ENCODE measurements at places on chromosomes 5 and 9.
A peak's percentile ranks its signal among the peaks of the same experiment; 100 is the strongest.

GRCh38 chr9:117938086-117938485, 233.9 kb downstream of the TLR4 start:
- DNase-seq = peak; percentile 5

DNA sequence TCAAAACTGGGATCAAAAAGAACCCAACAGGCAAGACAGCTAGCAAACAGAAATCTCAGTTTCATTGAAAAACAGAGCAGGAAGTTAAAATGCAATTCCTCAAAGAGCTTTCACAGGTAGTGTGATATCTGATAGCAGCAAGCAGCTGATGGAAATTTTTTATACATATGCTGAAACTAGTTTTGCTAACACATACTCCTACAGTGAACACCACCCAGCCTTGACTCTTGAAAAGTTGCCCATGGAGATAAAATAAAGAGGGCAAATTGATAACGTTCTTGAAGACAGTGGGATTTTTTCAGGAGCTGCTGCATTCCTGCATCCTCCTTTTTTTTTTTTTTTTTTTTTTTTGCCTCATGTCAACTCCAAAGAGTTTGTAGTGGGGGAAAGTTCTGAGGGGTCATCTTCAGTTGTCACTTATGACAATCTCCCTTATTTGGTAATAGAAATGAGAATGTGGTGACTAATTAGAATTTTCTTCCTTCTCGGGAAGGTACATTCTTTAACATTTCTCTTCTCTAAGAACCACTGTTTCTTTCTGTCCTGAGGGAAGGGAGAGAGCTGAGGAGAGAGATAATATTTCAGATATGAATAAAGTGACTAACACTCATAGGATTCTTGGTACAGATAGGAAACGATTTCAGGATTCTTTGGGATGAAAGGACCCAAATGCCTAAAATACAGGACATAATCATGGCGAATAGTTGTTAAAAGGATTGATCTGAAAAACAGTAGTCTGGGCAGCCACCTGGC, 24.6 kb downstream of the SH3RF2 start:
- peak; percentile 72 for DNase-seq

- no peak for DNase-seq
These were observed 22.4 kb downstream of the EFCAB9 start for GRCh38 chr5:172216345-172216744.

DNA sequence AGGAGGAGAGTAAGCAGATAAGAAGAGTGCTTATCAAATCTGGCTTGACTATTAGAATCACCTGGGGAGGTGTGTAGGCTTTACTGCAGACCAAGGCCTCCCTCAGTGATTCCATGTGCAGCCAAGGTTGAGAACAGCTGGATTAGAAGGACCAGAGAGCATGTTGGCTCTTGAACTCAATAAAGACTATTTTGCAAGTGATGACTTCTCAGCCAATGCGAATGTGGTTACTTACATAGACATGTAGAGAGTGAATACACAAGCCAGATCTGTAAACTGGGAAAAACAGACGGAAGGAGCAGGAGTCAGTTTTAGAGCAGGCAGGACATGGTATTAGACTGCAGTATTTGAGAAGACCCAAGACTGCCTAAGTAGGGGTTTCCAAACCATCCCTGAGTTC, 48.5 kb downstream of the MAMDC2 start:
- DNase-seq = no peak

- DNase-seq = peak; percentile 11
These were observed 583.6 kb downstream of the TMEM38B start for GRCh38 chr9:106277966-106278365.

DNA sequence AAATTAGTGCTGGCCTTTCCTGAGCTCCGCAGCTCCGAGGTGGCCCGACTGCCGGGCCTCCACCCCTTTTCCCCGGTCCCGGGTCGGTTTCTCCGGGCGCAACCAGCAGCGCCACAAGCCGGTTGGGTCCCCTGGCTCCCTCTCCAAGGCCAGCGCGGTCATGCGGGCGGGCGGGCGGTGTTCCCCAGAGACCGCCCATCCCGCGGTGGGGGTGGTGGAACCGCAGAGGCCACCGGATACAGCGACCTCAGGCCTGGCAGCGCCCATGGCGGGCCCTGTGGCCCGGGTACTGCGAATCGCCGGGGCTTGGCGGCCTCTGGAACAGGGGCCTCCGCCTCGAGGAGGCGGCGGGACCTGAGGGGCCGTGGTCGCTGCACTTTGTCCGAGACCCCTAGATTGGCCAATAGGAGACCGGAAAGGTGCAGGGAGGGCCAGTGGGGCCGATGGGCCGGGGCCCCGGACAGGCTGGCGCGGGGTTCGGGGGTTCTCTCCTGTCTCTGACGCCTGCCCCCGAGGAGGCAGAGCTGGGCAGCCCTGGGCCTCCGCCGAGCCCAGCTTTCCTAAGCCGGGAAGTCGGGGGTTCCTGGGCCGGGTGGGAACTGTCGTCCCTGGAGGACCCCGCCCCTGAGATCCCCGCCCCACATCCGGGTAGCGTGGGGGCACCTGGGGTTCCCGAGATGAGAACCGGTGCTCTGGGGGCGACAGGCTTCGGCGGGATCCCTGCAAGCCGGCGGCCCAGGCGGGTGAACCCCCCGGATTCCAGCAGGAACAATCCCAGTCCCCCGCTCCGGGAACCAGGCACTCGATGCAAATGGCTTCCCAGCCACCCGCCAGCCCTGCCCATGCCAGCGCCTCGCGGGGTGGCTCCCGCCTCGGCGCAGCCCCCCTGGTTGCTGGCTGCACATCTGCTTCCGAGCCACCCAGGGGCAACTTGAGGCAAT, 293.9 kb downstream of the ZSWIM6 start:
- DNase-seq = peak; percentile 72

DNA sequence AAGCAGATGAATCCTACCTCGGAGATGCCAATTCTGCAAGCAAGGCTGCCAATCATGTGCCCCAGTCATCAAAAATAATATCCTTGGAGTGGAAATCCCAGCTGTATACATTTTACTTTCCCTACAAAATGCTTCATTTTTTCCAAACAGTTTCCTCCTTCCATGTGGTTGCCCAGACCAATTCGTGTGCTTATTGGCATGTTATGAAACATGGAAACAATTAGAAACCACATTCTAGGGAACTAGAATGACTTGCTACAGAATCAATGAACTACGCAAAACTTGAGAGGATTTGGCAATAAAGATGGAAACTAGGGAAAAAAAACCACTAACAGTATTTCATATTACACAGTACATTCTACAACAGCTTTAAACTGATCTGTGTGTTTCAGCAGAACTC, 584.5 kb upstream of the DMAC1 start:
- no peak for DNase-seq

- no peak for DNase-seq
These were observed 10.0 kb upstream of the ZNF483 start for GRCh38 chr9:111514967-111515366.

- DNase-seq = peak; percentile 22
These were observed 42.4 kb upstream of the SMIM32 start for GRCh38 chr5:136235321-136235720.

DNA sequence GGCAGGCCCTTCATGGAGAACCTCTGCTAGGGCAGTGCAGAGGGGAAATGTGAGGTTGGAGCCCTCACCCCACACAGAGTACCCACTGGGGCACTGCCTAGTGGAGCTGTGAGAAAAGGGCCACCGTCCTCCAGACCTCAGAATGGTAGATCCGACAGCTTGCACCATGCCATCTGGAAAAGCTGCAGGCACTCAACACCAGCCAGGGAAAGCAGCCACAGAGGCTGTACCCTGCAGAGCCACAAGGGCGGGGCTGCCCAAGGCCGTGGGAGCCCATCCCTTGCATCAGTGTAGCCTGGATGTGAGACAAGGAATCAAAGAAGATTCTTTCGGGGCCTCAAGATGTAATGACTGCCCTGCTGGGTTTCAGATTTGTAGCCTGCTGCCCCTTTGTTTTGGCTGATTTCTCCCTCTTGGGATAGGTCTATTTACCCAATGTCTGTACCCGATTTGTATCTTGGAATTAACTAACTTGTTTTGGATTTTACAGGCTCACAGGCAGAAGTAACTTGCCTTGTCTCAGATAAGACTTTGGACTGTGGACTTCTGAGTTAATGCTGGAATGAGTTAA, 16.6 kb upstream of the ZDHHC11 start:
- DNase-seq = no peak

- DNase-seq = no peak
These were observed 6.5 kb upstream of the FAM78A start for GRCh38 chr9:131282688-131283422.

DNA sequence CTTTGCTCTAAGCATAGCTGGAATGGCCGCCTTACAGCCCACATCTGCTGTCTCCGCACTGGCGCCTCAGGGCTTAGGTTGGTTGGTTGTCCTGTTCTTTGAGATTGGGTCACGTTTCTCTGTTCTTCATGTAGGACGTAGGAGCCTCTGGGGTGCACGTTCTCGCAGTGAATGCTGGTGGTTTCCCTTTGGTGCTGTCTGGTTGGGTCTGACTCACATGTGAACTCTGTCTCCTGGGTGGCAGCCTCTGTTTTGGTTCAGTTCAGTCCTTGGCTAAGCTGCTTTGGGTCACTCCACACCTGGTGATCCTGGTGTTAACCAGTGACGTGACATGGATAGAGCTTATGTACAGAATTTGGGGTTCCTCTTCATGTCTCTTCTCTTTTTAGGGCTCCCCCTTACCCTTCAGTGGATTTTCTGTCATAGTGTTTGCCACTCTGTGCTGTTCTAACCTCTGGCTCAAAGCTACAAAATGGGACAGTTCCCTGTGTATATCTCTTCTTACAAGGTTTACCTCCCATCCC, 12.6 kb upstream of the LPCAT1 start:
- DNase-seq = peak; percentile 29

DNA sequence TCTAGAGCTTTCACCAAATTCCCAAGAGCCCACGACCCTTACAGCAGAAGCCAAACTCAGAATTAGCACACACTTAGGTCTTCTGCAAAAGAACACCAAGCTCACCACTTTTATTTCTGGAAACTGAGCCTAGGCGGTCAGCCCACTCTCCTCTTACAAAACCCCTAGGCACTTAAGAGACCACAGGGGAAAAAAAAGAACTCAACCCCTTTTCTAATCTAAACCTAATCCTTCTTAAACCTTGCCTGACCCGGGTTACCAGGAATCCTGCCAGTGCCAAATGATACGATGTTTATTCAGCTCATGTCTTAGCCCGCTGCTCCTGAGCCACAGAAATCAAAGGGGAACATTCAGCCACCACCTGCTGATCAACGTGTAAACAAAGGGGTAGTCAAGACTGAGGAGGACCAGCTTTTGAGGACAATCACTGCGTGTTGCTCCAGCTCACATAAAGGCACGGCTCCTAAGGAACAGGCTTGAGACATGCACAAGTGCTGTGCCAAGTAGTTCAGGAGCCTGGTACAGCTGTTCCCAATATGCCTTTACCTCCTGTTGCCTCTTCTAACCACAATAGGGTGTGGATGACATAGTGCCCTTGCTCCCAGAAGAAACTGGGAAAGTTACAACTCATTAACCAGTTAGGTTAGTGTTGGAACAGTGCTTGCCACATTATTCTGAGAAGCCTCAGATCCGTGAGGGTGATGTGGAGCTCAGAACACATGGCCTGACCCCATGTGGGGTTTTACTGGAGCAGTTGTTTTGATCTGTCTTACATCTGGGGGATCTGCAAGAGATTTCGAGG, 49.3 kb downstream of the ZFAND5 start:
- peak; percentile 9 for DNase-seq

DNA sequence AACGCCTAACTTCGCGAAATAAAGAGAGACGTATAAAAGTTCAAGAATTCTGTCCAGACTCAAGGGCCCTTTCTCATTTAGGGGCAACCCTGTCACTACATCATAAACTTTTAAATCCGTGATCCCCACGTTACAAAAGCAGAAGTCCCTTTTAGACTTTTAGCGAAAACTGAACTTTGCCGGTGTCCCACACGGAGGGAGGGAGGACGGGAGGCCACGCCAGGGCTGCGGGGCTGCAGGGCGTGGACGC, 515 bp upstream of the F2R start:
- DNase-seq = no peak

DNA sequence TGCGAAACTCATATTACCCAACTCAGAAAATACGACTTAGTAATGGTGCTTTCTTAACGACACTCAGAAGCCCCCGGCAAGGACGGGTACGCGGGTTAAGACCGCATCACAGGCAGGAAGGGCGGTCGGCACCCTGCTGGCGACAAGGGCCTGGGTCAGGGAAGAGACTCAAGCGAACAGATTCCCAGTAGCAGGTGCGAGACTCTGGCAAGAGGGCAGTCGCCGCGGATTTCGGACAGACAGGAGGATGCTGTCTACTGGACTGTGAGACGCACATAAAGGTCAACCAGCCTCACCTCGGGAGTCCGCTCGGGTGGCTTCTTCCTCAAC, 398 bp downstream of the RAPGEF6 start:
- DNase-seq = peak; percentile 69

GRCh38 chr5:153429761-153430380, 60.6 kb upstream of the GRIA1 start:
- no peak for DNase-seq

DNA sequence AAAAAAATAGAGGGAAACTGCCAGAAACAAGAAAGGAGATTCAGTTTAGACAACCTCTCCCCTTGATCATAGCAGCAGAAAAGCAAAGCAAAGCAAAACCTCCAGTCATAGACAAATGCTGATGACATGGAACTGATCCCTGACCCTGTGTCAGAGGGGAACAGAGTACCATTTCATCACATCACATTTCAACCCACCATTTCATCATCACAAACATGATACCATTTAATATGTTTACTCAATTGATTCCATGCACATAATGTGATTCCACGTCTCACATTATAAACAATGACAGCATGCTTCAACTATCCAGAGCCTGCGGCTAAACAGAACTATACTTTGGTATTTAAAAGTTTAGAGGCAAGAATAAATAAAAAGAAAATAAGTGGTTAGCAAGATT, 28.7 kb upstream of the ACOT12 start:
- peak; percentile 94 for DNase-seq

DNA sequence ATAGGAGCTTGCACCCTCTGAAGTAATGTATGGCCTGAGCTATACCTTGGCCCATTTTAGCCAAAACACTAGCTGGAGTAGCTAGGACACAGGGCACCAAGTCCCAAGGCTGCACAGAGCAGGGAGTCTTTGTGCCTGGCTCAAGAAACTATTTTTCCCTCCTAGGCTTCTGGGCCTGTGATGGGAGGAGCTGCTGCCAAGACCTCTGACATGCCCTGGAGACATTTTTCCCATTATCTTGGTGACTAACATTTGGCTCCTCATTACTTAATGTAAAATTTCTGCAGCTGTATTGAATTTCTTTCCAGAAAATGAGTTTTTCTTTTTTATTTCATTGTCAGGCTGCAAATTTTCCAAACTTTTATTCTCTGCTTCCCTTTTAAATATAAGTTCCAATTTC, 1099.2 kb downstream of the CDH18 start:
- no peak for DNase-seq

DNA sequence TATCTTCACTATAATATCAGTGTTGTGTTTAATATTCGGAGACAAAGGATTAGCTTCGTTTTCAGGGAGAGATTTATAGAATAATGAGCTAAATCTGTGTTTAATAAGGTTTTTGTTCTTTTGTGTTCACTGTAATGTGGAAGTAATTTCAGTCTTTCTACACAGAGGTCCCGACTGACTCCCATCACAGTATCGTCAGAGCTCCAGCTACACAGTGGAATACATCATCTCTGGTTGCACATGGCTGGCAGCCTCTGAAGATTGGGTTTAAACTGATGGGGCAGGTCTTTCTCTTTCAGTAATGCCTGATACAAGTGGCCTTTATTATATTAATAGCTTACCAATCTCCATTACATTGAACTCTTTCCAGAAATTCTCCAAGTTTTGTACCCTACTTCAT, 736.7 kb upstream of the RIOK2 start:
- DNase-seq = no peak
